ENCODE measurements at places on chromosomes 3 and 15.
A peak's percentile ranks its signal among the peaks of the same experiment; 100 is the strongest.

DNA sequence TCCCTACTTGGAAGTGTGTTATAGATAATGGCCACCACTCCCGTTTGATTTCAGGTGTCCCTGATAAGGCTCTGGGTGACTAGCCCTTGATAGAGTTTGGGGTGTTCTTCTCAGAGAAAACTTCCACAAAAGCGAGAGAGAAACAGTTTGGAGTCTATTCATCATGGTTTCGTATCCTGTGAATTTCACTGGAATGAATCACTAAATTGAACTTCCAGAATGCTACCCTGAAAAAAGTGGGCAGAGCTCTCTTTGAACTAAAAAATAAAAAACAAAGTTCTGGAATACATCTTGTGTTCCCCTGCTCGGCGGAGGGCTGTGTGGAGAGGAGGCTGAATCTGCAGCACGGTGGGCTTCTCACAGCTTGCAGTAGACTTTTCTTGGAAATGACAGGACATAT is 52.8 kb upstream of the FAM98B start:
- DNase-seq, result no peak

- DNase-seq, result no peak
Observed at GRCh38 chr15:31456354-31457060, 129.9 kb downstream of the KLF13 start.

- DNase-seq, result no peak
Observed at GRCh38 chr3:191340966-191341365, 10.6 kb upstream of the UTS2B start.

DNA sequence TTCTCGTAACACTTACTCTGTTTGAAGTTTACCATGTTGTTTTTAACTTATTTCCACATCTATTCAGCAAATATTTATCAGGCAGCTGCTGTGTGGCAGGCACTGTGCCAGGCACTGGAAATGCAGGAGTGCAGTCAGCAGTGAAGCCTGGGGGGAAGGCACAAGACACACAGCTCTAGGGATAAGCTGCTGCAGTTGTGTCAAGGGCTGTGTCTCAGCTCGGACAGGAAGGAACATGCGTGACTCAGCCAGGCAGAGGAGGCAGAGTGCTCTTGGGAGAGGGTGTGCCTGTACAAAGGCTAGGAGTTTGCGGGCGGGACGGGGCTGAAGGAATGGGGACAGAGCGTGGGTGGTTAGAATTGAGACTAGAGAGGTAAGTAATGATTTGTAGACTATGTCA is 24.7 kb downstream of the LYSMD4 start:
- no peak for DNase-seq

DNA sequence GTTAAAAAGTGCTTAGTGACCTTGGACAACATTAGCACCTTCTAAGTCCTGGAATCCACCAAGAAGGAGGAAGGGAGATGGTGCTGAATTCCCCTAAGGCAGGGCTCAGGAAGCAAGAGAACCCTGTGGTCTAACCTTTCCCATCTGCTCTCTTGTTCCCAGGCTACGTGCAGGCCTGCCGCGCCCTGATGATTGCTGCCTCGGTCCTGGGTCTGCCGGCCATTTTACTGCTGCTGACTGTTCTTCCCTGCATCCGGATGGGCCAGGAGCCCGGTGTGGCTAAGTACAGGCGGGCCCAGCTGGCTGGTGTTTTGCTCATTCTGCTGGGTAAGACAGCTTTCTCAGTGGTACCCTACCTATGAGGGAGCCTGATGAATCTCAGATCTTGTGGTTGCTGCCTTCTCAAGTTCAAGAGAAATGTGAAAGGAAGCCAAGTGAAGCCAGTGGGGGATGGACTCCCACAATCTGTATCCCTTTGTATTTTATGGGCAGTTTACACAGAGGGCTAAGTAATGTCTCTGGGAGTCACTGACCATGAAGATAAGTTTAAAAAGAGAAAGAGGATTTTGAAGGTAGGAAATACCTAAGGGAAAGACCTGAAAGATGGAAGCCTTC is 4.4 kb downstream of the CLDN11 start:
- DNase-seq, result no peak

- DNase-seq, result no peak
Observed at GRCh38 chr3:37694284-37694675, 167.4 kb upstream of the CTDSPL start.

GRCh38 chr3:6680119-6680806 is 180.7 kb upstream of the GRM7 start:
- no peak for DNase-seq

- no peak for DNase-seq
Observed at GRCh38 chr3:46702246-46703012, 1.2 kb downstream of the TMIE start.

- DNase-seq, result no peak
Observed at GRCh38 chr3:194773771-194774455, 88.2 kb downstream of the FAM43A start.

DNA sequence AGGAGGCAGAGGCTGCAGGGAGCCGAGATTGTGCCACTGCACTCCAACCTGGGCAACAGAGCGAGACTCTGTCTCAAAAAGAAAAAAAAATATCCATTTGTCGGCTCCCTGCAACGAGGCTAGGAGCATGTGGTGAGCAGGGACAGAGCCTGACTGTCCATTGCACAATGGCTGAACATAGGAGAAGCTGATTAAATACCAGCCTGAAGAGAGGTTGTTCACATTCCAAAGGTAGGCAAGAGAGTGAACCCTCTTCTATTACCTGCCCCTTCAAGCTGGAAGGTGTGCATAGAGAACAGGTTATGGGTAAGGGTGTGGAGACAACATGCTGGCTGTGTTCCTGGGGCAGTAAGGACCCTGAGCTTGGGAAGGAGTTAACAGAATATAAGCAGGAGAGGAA is 78.7 kb downstream of the DAPK2 start:
- DNase-seq, result no peak

GRCh38 chr3:115160295-115160694 is 13.2 kb upstream of the ZBTB20 start:
- no peak for DNase-seq

- DNase-seq, result no peak
Observed at GRCh38 chr15:66893294-66893693, 172.1 kb upstream of the SMAD3 start.

DNA sequence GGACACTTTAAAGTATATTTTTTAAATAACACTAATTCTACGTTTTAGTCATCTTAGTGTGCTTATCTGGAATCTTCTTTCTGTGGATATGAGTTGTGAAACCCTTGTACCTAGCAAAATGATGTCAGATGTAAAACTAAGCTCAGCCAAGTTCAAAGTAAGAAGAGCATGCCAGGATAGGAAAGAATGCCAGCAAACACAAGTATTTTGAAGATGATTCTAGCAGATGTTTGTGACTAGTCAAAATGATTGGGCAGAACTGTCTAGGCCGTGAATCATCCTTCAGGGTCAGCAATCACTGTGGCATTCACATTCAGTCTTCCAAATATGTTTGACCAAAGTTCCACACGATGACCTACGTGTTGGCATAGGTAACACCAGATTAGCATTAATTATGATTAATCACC is 5.4 kb upstream of the PLOD2 start:
- no peak for DNase-seq

DNA sequence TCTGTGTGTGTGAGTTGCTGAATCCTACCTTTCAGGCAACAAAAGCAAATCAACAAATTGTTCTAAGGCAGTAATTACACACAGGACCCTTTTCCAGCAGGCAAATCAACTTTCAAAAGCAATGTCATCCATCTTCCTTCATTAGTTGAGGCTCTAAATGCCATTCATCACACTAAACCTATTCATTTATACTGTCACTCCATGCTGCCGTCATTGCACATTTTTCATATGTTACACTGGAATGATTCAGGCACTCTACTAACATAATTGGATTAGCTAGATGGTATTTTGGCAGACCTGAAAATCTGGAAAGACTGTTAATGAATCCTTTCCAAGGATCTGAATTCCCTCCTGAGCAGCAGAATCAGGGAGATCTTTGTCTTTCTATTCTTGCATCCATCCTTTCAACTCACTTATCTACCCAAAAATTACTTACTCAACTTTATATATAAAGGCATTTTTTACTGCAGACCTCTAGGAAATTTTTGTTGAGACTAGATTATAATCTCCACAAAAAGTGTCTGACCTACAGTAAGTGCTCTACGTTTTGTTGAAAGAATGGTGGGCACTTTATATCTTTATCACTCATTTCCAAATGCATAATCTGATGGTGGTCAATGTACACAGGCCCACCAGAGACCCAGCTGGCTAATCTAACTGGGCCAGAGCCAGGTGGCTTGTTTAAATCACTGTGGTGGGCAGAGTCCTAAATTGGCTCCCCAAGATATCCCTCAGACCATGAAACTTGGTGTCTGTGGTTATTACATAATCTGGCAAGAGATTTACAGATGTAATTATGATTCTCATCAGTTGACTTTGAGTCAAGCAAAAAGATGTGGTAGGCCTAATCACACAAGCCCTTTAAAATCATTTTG is 25.0 kb downstream of the MIX23 start:
- no peak for DNase-seq

DNA sequence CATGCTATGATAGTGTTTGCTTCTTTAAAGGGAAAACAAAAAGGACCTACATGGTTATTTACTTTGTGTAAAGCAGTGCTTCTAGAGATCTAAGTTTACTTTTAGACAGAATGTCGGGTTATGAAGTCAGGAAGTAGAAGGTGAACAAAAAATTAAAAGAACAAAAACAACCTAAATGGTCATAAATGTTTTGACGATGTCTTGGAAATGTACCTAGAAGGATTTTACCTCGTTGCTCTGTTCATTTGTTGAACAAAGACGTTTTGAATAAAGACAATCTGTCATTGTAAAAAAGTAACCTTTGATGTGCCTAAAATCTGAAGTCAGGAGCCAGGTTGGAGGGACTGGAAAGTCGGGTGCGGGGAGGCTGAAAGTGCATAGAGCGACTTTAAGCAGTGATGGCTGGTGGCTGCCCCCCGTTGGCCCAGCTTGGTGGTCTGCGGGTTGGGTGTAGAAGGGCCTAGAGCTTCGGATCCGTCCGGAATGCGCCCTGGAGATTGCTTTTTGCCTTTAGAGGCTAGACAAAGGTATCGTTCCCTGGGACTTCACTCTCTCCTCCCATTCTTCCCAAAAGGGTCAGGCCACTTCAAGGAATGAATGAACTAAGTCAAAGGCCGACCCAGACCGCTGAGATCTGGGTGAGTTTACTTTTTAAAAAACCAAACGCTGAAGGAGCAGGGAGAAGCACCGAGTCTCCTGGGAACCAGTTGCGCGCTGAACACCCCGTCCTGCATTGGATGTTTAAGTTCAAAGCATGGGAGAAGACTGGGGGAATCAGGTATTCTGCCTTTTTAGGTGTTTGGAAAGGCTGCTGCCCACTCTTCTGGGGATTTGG is 2.1 kb downstream of the SOX14 start:
- DNase-seq, result peak; percentile 28

- no peak for DNase-seq
Observed at GRCh38 chr3:139339219-139339906, 4.5 kb upstream of the MRPS22 start.

DNA sequence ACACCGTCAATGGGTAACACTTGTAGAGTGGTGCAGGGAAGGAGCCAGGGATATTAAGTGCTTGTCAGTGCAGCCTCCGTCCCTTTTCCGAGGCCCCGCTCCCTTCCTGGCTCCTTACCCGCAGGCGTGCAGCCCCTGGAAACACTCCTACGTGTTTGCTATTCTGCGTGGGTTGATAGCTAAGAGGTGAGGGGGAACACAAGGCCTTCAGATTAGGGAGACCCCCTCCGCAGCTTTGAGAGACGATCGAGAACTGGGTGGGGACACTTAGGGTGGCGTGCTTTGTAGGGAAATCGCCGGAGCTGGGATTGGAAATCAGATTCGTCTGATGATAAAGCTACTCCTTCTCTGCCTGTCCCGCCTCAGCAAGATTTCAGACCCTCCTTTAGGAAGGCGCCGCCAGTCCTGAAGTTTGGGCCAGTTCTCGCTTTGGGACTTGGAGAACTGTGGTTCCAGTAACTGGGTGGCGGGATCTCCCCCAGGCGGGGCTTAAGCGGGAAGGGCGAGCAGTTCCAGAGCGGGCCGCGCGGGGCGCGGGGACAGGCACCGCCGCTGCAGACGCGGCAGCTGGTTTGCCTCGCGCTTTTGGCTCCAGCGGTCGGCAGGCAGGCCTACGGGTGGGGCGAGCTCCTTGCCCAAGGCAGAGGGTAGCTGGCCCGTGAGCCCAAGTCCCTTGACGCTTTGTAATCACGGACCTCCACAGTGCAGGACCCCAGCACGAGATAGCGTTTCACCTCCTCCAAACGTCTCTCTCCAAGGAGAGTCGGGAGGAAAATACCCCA is 8.0 kb upstream of the FAM107A start:
- peak; percentile 78 for DNase-seq

- peak; percentile 49 for DNase-seq
Observed at GRCh38 chr15:67824976-67825880, at the start of gene SKOR1. Gene SKOR1, plus strand, starts transcription at chr15:67825509. Its CDS starts 94 bp downstream, at chr15:67825603.

DNA sequence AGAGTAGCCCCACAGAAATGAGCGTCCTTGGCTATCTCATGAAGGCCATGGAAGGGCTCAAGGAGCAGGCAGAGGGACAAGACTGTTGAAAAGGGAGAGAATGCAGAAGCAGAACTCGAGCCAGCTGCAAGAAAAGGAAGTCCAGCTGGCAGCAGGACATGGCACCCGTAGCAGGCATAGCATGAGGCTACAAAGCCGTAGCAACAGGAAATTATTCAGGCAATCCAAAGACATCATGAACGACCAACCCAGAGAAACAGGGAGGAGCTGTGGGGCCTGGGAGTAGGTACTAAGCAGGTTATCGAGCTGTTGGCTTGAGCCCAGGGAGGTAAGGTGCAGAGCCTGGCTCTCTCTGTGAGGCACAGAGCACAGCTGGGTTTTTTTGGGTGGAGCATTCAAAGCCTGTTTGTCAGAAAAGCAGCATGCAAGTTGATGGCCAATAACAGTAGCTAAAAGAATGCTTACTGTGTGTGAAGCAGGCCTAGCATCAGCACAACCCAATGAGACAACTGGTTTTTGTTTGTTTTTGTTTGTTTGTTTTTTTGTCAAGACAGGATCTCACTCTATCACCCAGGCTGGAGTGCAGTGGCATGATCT is 144.0 kb upstream of the SMAD3 start:
- no peak for DNase-seq

DNA sequence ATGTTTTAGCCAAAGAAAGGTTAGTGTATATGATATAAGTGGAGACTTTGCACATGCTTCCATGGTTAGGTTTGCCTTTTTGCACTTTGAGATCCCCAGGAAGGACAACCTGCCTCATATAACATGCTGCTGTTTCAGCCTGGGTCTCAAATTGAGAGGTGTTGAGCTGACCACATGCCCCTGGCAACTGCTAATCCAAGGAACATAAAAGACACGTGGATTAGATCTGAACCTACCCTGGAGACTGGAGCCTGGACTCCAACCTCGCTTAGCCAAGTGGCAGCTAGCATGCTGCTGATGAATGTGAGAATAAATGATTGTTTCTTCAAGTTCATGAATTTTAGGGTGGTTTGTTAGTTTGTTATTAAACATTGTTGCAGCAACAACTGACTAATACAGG is 301.8 kb upstream of the TBC1D5 start:
- DNase-seq, result peak; percentile 2

GRCh38 chr3:46468753-46469600 is 4.3 kb upstream of the LTF start:
- DNase-seq, result no peak

GRCh38 chr3:40745381-40746106 is 220.8 kb downstream of the ZNF621 start:
- no peak for DNase-seq
